ENCODE measurements at places on chromosomes 2 and 18.

GRCh38 chr2:208466920-208467298 is 60.3 kb downstream of the PTH2R start:
- no peak for DNase-seq

GRCh38 chr18:34772887-34773286 is 62.8 kb downstream of the DTNA start:
- no peak for DNase-seq

DNA sequence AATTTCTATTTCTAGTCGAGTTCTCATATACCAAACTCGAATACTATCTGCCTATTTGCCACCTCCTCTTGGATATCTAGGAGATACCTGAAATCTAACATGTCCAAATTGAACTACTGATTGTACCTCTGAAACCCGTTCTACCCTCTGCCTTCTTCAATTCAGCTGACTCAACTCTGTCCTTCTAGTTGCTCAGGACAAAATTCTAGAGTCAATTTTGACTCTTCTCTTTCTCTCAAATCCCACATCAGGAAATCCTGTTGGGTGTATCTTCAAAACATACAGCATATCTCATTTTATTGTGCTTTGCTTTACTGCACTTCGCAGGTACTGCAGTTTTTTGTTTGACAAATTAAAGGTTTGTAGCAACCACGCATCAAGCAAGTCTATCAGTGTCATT is 137.8 kb downstream of the ZAP70 start:
- DNase-seq = no peak

DNA sequence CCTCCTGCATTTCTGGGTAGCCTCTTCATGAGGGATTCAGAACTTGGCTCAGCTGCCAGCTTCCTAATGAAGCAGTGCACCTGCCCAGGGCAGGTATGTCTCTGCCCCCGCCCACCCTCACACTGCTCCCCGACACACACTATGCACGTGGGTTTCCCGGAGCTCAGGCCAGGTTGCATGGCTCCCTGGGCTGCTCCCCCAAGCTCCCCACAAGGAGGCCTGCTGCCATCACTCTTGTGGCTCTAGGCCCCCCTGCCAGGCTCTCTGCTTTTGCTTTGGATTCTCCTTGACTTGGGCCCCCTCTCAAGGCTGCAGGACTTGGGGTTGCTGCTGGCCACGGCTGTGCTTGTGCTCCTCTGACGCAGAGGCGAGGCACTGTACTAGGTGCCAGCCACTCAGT is 43.6 kb downstream of the ADD2 start:
- no peak for DNase-seq

DNA sequence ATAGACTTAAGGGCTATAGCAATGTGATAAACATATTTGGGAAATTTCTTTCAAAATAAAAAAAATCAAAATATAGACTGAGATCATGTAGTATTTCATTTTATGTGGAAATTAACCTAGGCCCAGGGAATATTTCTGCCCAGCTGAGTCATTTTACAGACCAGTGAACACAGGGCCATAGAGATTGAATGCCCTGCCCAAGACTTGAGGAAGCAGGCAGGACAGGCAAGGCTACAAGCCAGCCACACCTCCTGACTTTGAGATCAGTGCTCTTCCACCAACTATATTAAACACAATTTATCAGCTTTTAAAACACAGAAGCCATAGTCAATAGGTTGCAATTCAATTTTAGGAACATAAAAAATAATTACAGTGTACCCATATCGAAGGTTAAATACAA is 12.9 kb downstream of the CCDC148 start:
- DNase-seq = no peak

GRCh38 chr2:69405306-69405705 is 18.3 kb upstream of the GFPT1 start:
- no peak for DNase-seq

DNA sequence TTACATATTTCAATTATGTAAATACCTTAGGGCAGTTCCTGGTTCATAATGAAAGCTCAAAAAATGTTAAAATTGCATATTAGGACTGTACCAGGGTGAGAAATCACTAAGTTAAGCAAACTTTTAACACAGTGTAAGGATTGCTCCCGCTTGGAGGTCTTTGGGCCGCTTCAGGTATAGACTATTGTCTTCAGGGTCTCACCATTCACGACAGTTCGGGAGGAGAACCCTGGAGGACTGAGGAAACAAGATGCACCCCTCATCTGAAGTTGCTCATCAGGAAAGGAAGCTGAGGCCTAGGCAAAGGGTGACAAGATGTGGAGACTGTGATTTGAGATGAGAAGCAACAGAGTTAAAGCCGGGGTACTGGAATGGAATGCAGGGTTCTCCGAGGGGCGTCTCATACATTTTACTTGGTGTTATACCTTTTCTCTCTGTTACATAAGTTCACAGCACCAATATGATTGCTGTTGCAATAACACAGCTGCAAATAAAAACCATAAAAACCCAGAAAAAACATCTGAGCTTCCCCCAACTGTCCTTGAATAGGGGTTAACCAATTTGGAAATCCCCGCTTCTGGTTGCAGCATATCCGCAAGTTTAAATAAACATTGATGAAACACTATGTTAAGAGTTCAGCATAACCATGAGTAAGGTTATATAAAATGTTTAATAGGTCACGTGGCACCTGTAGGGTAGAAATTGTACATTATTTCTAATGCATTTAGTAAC is 40.1 kb downstream of the FBXO48 start:
- DNase-seq = no peak

- no peak for DNase-seq
These were observed 7.2 kb upstream of the TSN start for GRCh38 chr2:121748202-121748601.

DNA sequence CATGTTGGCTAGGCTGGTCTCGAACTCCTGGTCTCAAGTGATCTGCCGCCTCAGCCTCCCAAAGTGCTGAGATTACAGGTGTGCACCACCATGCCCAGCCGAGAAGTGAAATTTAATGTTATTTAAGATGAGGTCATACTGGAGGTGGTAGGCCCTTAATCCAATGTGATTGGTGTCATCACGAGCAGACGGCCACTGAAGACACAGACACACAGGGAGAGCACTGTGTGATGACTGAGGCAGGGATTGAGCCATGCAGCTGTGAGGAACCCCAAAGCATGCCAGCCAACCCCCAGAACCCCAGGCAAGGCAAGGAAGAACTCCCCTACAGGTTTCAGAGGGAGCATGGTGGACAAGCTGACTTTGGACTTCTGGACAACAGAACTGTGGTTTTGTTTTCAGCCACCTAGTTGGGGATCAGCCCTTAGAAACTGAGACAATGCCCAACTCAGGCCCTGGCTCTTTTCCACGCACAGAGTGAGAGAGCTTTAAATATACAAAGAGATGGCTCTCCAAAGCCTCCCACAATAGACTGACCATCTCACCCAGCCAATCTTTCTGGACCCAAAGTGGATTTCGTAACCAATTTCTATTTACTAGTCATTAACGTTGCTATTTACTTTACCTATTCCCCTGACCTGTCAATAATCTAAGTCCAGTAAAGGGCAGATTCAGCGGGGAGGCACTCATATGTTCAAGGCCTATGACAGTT is 34.2 kb downstream of the TBC1D8 start:
- DNase-seq = no peak

GRCh38 chr2:36783246-36783645 is 86.7 kb downstream of the VIT start:
- DNase-seq = no peak

GRCh38 chr2:27973592-27973991 is 83.1 kb downstream of the BABAM2 start:
- DNase-seq = no peak

DNA sequence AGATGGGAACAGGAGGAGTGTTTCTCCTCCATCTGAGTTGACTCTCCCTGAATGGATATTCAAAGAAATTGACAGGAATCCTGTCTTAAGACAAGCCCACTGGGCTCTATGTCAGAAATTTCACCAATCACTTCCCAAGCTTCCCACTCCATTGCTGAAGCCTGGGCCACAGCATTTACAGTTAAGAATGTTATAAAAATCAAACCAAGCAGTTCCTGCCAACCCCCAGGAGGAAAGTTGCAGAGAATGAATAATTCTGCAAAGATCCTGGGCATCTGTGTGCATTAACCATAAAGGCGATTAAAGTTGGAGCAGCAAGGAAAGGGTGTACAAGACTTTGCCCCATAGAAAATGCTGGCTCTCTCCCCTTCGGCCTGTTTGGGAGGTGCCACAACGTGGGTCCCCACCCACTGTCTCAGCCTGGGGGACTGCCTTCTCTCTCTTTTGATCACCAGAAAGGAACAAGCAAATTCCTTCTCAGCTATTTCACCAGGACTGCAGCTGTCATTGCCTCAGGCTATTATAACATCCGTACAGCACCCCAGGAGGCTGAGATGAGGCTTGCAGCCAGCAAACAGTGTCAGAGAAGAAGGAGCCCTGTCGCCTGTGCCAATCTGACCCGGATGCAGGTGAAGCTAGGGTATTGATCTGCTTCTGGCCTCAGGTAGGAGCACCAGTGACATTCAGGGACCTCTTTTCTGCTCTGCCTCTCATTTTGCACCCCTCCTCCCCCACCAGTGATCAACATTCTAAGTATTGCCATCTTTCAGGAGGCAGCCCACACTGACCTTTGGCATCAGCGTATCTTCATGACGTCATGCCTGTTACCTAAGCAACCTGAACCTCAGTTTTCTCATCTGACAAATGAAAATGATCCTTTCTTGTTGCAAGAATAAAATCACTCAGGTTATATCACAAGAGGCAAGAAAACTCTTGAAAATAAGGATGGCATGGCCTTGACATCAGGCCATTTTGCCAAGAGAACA is 219.0 kb downstream of the SH3BP4 start:
- DNase-seq = no peak

DNA sequence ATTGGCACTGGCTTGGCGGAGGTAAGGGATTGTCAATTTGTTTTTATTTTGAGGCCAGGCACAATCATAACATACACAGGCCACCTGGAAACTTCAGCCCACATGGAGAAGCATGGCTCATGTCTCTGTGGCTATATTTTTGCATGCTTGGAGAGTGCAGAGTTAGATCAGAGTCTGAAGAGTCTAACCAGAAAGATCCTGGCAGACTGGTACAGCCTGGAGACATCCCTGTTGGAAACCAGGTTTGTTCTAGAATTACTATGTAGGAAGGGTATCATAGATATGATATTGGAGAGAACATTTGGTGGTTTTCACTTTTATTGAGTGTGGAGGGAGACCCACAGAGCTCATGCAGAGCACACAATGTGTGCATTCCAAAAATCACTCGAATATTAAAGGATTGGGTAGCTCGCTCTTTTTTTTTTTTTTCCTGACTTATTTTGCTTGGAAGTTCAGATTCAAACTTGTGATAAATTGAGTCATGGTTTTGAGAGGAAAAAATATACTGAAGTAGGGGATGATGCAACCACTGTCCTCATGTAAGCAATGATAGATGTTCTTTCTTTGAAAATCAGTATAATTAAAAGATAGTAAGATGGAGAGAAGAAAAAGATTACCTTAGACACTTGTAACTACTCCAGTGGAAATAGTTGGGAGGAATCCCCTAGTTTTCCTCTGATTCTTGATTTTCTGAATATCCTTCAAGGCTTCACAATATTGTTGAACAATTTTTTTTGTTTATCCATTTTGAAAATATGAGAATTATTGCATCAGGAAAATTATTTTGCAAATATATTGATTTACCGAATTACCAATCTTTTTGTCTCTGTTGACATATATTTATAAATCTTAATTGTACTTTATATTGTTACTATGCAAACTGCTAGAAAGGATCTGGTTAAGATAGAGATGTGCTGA is 185.7 kb upstream of the ZEB2 start:
- no peak for DNase-seq

GRCh38 chr2:62010632-62011256 is 105.3 kb downstream of the COMMD1 start:
- no peak for DNase-seq

GRCh38 chr2:239264492-239264837 is 136.4 kb downstream of the HDAC4 start:
- DNase-seq = no peak

DNA sequence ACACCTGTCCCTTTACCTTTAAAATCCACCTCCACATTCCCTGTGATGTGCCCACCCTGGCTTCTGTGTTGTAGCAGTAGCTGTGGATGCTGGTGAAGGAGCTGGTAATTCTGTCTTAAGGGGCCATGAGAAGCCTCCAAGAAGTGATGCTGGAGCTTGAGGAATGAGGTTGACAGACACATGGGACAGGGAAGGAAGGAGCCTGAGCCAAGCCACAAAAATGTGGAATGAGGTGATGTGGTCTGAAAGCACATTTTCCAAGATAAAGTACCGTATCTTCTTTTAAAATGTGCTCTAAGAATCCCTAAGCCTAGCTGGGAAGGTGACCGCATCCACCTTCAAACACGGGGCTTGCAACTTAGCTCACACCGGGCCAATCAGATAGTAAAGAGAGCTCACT is 31.2 kb downstream of the VWA3B start:
- DNase-seq = no peak

- DNase-seq = no peak
These were observed 776 bp downstream of the EMILIN2 start for GRCh38 chr18:2847317-2848246.

DNA sequence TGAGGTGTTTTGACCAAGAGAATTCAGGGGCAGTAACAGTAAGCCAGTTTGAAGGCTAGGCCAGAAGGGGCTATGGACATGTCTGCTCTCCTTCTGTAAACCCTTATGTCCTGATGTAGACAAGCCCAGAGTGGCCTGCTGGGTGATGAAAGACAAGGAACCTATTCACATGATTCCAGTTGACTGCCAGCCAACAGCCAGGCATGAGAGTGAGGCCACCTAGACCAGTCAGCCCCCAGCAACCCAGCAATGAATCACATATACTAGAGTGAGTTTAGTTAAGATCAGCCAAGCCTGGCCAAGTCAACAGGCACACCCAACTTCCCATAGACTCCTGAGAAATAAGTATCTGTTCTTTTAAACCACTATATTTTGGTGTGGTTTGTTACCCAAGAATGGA is 1889.7 kb upstream of the CELF4 start:
- no peak for DNase-seq

GRCh38 chr18:10249270-10249669 is 205.2 kb upstream of the APCDD1 start:
- DNase-seq = no peak

DNA sequence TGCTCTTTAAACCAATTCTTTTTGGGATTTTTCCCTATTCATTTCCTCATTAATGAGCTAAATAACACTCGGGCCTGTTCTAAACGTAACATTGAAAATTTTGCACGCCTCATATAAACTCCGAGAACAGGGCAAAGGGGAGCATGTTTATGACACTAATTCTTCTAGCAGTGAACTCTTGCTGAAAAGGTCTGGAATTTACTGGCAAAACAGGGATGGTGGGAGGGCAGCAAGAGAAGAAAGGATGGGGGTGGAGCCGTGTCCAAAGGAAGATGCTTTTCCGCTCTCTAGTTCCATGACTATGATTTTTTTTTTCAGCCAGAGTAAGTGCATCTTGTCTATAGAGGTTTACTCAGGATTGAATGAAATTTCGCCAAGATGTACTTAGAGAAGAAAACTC is 50.0 kb upstream of the IL1R1 start:
- DNase-seq = no peak

DNA sequence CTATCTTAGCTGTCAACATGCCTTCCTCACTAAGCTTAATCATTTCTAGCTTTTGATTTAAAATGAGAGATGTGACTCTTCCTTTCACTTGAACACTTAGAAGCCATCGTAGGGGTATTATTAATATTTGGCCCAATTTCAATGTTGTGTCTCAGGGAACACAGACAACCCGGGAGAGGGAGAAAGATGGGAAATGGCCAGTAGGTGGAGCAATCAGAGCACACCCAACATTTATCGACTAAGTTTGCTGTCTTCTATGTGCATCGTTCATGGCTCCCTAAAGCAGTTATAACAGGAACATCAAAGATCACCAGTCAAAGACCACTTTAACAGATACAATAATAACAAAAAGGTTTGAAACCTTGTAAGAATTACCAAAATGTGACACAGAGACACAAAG is 110.2 kb downstream of the OLA1 start:
- no peak for DNase-seq

GRCh38 chr2:233643128-233643527 is 6.9 kb downstream of the UGT1A10 start:
- DNase-seq = no peak
